HS-5 (cell line): ENCODE measurements at places on chromosomes 6 and 20.

GRCh38 chr20:6231556-6231955 is 108.7 kb upstream of the FERMT1 start:
- DNase-seq = no peak

- no peak for DNase-seq
Observed at GRCh38 chr6:124022641-124023040, 219.0 kb downstream of the NKAIN2 start.

DNA sequence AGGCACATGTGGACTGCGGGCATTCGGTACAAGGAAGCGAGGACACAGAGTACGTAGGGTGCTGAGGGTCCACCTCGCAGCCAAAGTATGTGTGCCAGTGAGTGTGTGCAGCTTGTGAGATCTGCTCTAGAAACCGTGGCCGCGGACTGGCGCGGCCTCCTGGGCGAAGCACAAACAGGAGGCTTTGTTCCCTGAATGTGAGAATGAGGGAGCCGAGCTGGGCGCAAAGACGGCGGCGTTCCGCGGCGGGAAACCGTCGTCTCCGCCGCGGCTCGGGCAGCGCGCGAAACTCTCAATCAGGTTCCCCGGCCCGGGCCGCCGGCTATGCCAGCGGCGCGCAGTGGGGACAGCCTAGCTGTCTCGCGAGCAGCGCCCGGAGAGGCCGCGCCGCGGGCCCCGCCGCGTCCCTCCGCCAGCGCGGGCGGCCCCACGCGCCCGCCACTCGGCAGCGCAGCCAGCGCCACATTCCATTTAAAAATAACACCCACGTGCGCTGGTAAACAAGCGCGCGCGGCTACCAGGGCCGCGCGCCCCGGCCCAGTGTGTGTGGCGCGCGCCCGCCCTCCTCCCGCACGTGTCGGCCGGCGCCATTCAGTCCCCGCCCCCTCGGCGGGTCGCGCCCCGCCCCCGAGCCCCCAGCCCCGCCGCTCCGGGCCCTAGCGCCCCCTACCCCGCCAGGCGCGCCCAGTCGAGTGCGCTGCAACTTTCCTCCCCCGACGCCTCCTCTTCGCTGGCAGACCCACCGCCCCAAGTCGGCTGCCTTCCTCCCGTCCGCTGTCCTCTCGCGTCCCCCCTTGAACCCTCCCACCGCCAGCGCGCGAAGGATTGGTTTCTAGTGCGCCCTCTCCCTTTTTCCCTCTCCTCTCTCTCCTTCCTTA is 3.0 kb upstream of the FOXO3 start:
- DNase-seq = no peak

DNA sequence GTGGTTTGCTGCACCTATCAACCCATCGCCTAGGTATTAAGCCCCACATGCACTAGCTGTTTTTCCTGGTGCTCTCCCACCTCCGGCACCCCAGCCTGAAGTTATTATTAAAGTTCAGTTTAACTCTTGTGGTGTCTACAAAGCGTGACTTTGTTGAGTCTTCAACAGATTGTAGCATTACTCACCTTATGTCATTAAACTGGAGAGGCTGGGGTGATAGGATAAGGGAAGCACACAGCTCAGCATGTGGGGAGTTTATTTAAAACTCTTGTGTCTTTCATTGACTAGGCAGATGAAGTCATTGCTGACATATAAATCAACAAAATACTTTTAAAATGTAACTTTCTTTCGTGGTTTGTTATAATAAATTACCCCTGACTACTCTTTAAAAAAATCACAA is 84.7 kb upstream of the GCM1 start:
- DNase-seq = no peak

DNA sequence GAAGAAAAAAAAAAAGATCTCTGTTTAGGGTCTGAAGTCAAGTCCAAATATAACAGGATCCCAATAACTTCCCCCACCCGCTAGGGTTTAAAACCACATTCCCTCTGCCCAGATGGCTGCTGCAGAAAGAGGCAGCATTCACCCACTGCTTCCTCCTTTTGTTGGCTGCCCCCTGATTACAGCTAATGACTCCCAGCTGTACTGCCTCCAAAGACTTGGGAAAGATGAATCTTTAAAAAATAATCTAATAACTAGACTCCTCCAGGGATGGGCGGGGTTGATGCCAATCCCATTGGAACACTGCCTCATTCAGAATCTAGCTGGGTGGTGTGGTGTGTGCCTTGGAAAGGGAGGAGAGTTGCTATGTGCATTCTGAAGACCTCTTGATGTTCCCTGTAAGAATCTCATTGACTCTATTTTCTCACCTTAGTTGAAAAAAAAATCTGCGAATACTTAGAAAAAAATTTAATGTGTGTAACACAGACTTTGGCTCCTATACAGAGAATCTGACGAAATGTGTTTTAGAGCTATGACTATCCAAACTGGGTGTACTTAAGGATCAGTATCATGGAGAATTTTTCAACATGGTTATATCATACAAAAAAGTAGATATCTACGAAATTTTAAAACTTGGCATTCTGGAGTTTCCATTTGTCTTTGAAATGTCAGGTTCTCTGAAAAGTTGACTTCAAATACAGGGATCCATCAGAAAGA is 174.0 kb downstream of the RNF144B start:
- DNase-seq = no peak

DNA sequence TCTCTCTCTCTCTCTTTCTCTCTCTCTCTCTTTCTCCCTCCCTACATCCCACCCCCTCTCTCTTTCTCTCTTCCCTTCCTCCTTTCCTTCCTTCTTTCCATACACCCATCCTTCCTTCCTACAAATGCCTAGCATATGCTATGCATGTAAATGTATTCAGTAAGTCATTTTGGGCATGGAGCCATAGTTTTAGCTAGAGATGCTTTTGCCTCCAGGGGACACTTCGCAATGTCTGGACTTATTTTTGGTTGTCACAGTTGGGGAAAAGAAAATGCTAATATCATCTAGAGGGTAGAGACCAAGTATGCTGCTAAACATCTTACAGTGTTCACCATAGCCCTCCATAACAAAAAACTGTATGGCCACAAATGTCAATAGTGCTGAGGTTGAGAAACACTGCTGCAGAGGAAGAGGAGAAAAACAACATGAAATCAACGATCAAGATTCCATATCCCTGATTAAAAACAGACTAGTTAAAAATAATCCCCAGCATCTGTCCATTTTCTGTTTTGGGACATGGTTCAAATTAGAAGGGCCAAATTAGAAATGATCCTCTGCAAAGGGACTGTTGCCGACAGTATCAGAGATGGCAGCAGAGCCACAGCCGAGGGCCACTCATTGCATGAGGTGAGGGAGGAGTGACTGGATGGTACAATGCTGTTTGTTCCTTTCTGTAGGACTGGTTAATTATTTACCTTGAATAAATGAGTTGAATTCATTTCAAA is 152.7 kb downstream of the SH3BGRL2 start:
- DNase-seq = no peak

GRCh38 chr20:10639077-10639736 is 34.6 kb downstream of the JAG1 start:
- DNase-seq = no peak
